ENCODE measurements at places on chromosomes 12 and 14.

GRCh38 chr12:109385339-109386058 is 37.8 kb downstream of the MYO1H start:
- no peak for DNase-seq

DNA sequence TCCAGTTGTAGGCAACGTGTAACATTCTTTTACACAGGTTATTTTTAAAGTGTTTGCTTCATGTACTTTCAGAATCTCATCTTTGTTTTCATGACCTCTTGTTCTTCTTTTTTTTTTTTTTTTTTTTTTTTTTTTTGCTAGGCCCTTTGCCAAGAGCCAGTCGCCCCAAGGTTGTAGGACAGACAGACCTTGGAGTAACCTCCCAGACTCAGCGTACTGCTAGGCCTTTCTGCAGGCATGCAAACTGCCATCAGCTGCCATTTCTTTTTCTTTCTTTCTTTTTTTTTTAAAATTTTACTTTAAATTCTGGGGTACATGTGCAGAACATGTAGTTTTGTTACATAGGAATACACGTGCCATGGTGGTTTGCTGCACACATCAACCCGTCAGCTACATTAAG is 452.3 kb upstream of the MDGA2 start:
- no peak for DNase-seq

DNA sequence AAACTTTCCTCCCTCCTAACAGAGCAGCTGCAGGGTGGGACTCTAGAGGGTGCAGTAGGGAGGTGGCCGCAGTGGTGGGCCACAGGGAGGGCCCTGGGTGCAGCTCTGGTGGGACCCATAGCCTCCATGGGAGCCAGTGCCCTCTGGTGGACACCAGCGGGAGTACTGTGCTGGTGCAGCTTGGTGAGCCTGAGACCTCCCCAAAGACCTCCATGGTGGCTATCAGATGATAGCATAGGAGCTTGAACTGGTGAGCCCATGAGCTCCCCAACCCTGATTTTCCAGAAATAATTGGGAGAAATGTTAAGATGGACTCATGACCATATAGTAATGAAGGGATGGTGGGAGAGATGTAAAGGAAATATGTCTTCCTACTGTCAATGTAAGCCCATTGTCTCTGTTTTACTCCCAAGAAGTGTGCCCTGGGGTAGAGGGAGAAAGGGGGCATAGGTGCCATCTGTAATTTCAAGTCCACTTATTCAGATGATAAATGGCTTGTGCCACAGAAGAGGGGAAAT is 98.7 kb downstream of the GAS2L3 start:
- no peak for DNase-seq

DNA sequence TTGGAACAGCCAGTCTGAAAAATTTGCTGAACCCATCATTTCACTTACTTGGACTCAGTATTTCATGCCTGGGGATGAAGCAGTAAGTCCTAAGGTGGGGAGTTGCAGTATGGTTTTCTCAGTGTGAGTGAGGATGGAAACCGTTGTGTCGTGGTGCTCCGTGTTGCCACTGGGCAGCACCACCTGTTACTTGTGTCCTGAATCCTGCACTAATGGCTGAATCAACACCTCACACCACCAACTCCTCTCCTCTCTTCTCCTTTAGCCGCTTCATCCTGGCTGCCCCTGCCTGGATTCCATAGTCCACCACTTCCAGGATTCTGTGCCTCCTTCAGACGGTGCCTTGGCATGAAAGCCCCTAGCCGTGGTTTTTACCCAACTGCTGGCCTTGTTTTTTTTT is 3.0 kb upstream of the EP400 start:
- no peak for DNase-seq

DNA sequence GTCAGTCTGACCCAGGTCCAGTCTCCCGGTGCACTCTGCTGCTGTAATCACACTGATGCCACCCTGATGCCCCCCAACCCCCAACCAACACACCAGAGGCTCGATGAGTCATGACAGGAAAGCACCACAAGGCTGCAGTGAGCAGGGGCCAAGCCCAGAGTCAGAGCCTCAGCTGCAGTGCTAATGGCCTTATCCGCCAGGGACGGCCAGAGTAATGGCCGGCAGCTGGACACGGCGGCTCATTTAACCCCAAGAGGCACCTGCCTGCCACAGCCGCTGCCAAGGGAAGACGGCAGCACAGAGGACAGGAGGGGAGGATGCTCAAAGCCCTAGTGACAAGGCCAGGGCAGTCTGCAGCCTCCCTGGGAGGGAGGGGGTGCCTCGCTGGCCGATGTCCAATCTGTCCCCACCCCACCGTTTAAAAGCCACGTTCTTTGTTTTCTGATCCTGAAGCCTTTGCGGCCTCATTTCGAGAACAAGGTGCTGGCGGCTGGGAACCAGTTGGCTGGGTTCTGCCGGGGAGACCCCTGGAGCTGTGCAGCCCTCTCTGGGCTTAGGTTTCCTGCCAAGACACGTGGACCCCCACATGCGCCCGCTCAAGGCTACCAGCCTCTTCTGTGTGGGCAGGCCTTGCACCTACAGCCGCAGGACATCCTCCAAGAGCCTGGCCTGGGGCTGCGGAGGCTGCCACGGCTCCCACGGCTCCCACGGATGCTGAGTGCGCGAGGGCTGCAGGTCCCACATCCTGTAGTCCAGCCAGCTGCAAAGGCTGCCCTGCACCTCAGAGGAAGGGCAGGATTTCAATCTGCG is 13.1 kb downstream of the CCDC85C start:
- no peak for DNase-seq

- no peak for DNase-seq
These were observed 10.8 kb downstream of the CDCA4 start for GRCh38 chr14:105010106-105010505.

GRCh38 chr14:31465111-31465510 is 7.8 kb upstream of the DTD2 start:
- peak; percentile 62 for DNase-seq

GRCh38 chr14:87896393-87897380 is 96.3 kb downstream of the GALC start:
- peak; percentile 5 for DNase-seq

DNA sequence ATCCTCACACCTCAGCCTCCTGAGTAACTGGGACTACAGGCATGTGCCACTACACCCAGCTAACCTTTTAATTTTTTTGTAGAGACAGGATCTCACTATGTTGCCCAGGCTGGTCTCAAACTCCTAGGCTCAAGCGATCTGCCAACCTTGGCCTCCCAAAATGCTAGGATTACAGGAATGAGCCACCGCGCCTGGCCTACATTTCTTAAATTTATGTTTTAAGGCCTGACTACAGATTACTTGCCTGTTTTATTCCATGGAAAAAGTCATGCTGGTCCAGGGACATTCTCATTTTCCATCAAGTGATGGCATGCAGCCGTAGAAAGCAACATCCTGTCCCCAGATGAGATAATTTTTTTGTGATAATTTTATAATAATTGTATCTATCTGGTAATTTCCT is 6.1 kb downstream of the CD9 start:
- DNase-seq = no peak

GRCh38 chr12:11812241-11812585 is 162.7 kb downstream of the ETV6 start:
- DNase-seq = no peak

GRCh38 chr14:86646696-86647690 is 1117.0 kb downstream of the FLRT2 start:
- no peak for DNase-seq

DNA sequence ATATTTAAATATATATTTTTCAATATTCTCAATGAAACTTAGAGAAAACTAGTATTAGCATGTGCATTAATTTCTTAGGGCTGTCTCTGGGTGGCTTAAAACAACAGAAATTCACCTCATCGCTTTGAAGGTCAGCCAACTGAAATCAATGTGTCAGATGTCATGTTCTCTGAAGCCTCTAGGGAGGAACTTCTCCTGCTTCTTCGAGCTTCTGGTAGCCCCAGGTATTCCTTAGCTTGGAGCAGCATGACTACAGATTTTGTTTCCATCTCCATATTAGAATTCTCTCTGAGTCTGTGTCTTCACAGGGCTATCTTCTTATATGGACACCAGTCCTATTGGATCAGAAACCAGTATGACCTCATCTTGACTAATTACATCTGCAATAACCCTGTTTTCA is 221.5 kb downstream of the PDZRN4 start:
- no peak for DNase-seq

GRCh38 chr12:122738571-122738970 is 7.9 kb upstream of the HCAR1 start:
- no peak for DNase-seq

DNA sequence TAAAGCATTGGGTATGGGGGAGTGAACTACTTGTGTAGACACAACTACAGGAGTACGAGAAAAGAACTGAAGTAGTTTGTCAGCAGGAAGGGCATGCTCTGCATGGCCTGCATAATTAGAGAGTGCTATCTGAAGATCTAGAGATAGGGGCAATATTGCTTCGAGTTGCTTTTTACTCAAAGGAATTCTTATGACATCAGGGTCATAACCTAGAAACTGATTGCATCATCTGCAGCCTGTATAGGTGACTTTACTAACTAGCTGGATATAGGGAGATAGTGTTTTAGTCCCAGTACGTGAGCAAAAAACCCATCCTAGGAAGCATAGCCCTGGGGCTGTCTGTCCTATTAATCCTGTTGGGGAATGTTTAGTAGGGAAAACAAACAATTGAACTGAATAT is 39.8 kb downstream of the TMTC3 start:
- no peak for DNase-seq

DNA sequence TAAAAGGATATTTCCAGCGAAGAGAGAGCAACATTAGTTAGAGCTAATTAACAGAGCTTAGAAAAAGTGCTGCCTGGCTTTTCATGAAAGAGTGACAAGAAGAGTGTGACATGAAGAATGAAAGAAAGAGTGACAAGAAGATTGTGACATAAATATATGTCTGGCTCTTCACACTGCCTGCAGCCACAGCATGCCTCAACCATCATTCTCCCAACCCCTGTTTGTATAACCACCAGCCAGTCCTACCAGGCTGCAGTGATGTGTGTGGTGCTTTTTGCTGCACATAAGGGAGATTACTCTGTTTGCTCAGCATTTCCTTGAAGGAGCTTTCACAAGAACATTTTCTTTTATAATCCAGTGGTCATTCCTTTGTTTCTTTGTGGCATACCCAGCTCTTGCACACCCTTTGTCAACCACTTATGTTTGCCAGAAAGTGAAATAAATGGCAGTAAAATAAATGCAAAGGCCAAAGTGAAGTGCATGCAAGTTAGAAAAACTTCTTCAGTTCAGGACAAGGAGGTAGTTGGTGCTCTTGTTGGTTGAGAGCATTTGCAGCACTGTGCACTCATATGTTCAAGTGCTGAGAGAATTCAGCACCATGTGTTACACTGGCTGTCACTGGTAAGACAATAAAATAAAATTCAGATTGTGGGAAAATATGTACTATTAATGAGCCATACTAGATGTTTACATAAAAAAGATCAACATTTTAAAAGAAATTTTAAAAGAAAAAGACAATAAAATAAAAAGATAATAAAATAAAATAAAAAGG is 50.6 kb downstream of the KIF21A start:
- no peak for DNase-seq

DNA sequence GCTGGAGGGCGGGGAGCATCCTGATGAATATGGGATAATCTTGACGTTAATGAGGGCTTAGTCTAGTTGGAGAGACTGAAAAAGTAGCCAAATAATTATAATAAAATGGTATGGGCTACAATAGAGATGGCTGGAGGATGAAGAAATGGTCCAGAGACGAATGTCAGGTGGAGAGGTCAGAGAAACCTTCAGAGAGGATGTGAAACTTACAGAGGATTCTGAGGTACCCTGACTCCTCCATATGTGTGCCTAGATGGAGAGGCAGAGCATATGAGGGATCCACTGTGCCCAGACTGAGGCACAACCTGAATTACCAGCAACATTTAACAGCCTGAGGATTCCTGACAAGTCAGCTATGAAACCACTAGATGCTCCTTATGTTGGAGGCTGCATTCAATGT is 417.0 kb downstream of the ATP23 start:
- no peak for DNase-seq

- peak; percentile 49 for DNase-seq
These were observed 49.9 kb downstream of the FUT8 start for GRCh38 chr14:65462411-65462810.

DNA sequence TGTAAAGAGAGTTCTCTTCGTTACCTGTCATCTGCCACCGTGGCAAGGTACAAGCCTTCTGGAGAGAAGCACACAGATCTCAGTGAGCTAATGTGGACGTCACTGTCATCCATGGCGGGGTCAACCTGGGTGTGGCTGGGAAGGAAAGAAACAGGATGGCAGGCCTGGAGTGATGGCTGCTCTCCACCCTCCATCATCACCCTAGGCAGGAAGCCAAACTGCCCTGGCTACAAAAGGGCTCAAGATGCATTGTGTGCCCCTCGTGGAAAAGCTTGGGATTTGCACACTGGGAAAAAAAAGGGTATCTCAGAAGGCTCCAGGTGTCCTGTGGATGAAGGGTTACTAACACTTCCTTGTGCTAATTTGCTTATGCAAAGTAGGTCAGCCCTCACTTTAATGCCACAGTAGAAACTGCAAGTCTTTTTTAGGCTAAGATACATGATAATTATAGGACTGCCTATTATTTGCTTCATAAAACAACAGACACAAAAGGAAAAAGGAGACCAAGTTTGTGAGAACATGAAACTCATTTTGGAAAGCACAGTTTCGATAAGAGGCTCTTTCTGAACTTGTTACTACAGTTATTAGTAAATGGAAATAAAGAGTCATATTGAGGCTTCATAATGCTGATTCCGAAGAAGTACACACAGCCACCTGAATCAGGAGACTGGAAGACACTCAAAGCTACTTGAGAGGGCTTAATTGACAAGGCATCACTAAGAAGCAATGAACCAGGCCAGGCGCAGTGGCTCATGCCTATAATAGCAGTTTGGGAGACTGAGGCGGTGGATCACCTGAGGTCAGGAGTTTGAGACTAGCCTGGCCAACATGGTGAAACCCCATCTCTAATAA is 18.9 kb downstream of the RFC5 start:
- no peak for DNase-seq

DNA sequence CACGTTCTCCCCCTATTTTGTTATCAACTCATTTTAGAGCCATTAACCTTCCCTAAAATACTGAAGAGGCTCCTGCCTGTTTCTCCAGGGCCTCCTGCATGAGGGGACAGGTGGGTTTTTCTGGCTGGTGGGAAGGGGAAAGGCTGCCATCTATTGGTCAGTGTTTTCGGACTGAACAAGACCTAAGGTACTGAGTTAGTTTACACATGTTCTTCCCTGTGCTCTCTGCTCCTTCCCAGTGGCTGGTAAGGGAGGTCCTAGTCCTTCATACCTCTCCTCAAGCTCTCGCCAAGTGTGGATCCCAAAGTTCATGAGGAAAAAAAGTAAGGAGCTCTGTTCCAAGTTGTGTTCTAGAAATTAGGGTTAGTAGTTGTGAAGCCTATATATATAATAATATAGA is 357.5 kb downstream of the FSCB start:
- DNase-seq = no peak

- DNase-seq = no peak
These were observed 377 bp upstream of the TIMELESS start for GRCh38 chr12:56449622-56449984.

GRCh38 chr14:32635061-32635719 is 303.5 kb upstream of the NPAS3 start:
- DNase-seq = no peak

- DNase-seq = no peak
These were observed 181.0 kb downstream of the MON2 start for GRCh38 chr12:62647586-62647985.
